Ovary (tissue), 10 donors: ENCODE measurements at places on chromosomes 7 and 10. TPM values are rescaled to one million over a fixed set of nuclear protein-coding genes. Genes with fewer than 3 reads are reported as not detected.

The FAM25G gene
- polyA plus RNA-seq, result not detected

The SRPK2 gene
- polyA plus RNA-seq, result 15.2 TPM

The XRCC2 gene
- 0.69 TPM for polyA plus RNA-seq

The ADAM22 gene
- polyA plus RNA-seq, result 10.0 TPM

The UNC5B gene
- 2.7 TPM for polyA plus RNA-seq

The TBX20 gene
- polyA plus RNA-seq, result not detected

The GTF2IRD1 gene
- 17.1 TPM for polyA plus RNA-seq

The EEPD1 gene
- polyA plus RNA-seq, result 16.6 TPM

The HMX2 gene
- polyA plus RNA-seq, result not detected

The CEP41 gene
- polyA plus RNA-seq, result 4.7 TPM

The UCMA gene
- polyA plus RNA-seq, result 0.11 TPM

The CALCR gene
- polyA plus RNA-seq, result 0.02 TPM

The MAGI2 gene
- 7.1 TPM for polyA plus RNA-seq

The TFR2 gene
- 0.13 TPM for polyA plus RNA-seq

The PDK4 gene
- 156 TPM for polyA plus RNA-seq

The CDC14C gene
- not detected for polyA plus RNA-seq

The PHKG1 gene
- 1.2 TPM for polyA plus RNA-seq

The SLC26A5 gene
- polyA plus RNA-seq, result 0.06 TPM

The SH2D4B gene
- 0.10 TPM for polyA plus RNA-seq

The ADARB2 gene
- polyA plus RNA-seq, result 0.22 TPM

The RASA4B gene
- polyA plus RNA-seq, result 2.1 TPM

The NEUROG3 gene
- polyA plus RNA-seq, result not detected

The CD36 gene
- polyA plus RNA-seq, result 55.4 TPM

The MAT1A gene
- 1.4 TPM for polyA plus RNA-seq

The PRLHR gene
- polyA plus RNA-seq, result 0.06 TPM
